Upper lobe of right lung (tissue), 1 donor: ENCODE measurements at places on chromosomes 4 and X. TPM values are rescaled to one million over a fixed set of nuclear protein-coding genes. Genes with fewer than 3 reads are reported as not detected.

DNA sequence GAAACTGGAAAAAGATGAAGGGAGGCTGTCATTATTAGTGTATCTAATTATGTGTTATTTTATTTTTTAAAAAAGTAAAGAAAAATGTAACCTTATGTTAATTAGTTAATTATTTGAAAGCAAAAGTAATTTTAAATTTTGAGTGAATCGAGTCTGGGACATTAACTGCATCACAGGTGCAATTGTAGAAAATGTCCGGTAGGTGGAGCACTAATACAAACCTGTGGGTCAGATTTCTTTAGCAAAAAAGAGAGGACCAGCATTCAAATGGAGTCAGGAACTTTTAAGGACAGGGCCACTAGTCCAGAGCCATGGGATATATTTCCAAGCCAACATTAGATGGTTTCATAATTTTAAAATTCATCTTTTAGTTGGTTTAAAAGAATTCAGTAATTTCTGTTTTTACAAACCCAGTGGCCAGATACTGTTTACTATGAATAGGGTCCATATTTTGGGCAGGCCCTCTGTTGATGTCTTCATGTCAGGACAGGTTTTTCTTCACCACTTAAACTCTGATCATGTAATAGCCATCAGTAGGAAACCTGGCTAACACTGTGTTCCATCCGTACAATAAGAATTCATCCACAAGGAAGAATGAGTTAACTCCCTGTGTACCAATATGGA is 27.2 kb downstream of the BST1 start:
- DNase-seq, result no peak

DNA sequence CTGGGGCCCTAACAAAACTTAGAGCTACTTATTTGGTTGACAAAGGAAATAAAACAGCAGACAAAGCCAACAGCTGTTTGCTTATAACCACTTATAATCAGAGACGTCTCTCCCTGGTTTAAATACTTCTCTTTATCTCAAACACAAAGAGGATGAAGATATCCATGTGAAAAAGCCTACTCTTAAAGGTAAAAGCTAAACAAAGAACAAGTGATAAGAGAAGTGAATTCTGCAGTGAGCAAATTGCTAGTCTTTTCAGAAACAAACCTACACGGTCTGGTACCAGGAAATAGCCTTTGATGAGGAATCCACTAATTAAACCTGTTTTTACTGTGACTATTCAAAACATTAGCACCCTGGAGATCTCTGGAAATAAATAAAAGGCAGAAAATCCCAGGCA is 46.7 kb downstream of the GRIA3 start:
- DNase-seq, result no peak

GRCh38 chrX:1392376-1393068 is 609 bp upstream of the SLC25A6 start:
- peak; percentile 86 for DNase-seq

- no peak for DNase-seq
Observed at GRCh38 chr4:104735174-104735573, 240.5 kb upstream of the CXXC4 start.

GRCh38 chr4:155444721-155445120 is 68.0 kb upstream of the MAP9 start:
- DNase-seq, result no peak

DNA sequence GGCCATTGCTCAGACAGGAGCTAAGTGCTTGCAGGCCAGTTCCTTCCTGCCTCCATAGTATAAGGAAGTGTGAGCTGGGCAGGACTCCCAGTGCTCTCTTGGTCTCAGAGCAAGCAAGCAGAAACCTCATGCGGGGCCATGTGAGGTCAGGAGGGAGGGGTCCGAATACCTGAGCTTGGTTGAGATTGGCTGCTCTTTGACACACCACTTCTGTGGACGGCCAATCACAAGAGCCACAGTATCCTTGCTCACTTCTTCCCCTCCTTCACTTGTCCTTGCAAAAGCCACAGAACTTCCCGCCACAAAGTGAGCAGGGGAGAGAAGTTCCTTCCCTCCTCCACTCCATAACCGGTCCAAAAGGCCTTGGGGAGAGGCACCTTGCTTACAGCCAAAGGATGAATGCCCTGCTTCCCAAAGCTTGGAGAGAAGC is 56.7 kb downstream of the PRPS1 start:
- DNase-seq, result peak; percentile 92

- DNase-seq, result no peak
Observed at GRCh38 chr4:182513587-182514291, 270.5 kb downstream of the TENM3 start.

DNA sequence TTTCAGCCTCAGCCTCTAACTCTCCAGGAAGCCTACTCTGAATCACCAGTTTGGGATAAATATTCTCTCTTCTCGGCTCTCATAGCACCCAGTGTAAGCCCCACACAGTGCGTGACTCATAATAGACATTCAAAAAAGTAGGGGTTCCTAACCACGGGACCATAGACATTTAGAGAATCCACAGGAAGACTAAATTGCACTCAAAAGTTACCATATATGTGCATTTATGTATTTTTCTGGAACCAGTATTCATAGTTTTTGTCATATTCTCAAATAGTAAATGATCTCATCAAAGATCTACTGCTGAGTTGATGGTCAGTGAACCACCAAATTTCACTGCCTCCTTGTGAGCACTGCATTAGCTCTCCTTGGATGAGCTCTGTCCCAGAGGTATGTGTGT is 625.7 kb downstream of the SMARCA1 start:
- DNase-seq, result no peak

GRCh38 chrX:100995469-100995868 is 26.0 kb downstream of the ARL13A start:
- no peak for DNase-seq

The PLAC1 gene
- not detected for total RNA-seq

The TRPC5OS gene
- total RNA-seq, result not detected

GRCh38 chrX:101136235-101136634 is 38.2 kb downstream of the CENPI start:
- no peak for DNase-seq

- DNase-seq, result no peak
Observed at GRCh38 chr4:124061413-124061812, 651.1 kb downstream of the ANKRD50 start.

GRCh38 chrX:10831716-10832502 is 211.5 kb upstream of the MID1 start:
- DNase-seq, result no peak
